ENCODE measurements at places on chromosomes 7 and 10.

GRCh38 chr7:107538001-107538400, 25.7 kb downstream of the COG5 start:
- DNase-seq: no peak

- no peak for DNase-seq
Observed at GRCh38 chr7:98091523-98091922, 15.1 kb upstream of the LMTK2 start.

DNA sequence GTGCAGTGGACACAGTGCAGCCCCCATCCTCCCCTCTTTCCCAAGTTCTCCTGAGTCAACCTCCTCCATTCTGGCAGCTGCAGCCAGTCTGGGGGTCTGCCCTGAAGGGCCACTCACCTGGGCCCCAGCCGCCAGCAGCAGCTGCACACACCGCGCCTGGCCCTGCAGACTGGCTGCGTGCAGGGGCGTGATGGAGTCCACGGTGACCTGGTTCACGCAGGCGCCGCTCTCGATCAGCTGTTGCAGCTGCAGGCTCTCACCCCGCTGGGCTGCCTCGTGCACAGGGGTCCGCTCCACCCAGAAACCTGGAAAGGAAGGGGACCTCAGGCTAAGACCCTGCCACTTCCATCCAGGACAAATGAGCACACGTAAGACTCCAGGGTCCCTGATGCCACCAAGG, 13.6 kb downstream of the ASB13 start:
- DNase-seq: no peak

DNA sequence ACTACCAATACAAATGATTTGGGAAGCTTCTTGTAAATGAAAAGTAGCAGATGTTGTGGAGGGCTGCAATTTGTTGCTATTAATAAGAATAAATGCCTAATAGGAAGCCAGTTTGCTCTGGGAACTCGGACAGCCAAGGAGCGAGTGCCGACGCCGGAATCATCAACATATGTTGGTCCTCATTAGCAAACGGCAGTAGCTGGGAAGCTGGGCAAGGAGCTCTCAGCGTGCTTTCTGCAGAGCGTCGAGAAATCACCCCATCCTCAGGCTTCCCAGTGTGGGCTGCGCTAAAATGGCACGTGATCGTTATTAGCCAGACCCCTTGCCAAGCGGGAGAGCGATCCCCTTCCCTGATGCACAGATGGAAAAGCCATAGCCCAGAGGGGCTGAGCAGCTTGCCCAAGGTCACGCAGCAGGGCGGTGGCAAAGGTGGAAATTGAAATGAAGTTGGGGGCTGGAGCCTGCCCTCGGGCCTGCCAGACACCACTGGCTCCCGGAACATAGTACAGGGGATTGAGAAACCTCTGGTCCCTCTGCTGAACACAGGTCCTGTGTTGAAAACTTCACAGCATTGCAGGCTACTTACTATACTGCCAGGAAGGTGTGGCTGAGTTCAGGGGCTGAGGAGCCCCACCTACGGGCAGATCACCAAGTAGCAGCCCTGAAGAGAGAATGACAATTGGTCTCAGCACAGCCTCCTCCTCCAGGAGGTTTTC, 326.9 kb downstream of the PLXNA4 start:
- no peak for DNase-seq

DNA sequence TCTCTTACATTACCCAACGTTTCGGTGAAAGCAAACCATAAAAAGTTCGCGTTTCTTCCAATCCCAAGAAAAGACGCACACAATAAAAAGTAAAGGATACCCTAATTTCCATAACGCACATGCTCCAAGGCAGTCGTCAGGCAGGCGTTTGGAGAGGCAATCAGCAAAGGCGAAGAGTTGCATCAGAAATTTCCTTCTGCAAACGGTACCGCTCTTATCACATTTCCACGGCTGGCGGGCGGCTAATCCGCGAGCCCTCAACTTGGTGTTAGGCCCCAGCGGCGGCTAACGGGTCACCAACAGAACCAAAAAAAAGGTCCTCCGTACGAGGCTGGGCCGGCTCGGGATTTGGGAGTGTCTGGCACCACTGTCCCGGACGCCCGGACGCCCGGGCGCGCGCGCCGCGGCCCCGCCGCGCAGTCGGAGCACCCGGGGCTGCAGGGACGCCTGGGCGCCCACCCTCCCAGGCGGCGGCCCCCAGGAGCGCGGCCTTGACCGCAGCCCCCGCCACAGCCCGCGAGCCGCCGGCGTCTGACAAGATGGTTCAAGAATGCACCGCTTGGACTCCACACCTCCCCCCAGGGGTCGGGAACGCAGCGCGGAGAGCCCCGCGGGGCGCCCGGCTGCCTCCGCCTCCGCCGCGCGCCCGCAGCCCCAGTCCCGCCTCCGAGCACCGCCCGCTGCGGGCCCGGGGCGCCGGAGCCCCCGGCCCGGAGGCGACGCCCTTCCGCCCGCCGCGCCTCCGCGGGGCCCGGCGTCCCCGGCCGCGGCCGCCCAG, 9.8 kb upstream of the GRB10 start:
- no peak for DNase-seq

DNA sequence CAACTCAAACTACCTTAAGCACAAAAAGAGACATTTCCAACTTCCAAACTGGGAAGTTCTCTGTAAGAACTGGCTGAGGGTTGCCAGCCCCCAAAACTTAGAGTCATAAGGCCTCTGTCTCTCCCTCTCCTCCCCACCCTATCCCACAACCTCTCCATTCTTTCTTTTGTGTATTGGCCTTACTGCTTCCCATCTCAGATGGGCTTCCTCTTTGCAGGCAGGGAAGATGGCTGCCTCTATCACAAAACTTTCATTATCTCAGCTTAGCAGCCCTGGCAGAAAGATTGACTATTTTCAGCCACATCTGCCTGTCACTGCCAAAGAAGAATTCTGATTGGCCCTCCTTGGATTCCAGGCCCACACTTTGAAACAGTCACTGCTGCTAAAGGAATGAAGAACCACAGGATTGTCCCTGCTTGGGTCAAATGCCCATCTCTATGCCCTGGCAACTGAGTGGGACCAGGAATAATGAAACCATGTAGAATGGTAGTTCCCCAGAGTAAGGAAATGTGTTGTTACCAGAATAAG, 58.0 kb upstream of the PRKAR2B start:
- no peak for DNase-seq

DNA sequence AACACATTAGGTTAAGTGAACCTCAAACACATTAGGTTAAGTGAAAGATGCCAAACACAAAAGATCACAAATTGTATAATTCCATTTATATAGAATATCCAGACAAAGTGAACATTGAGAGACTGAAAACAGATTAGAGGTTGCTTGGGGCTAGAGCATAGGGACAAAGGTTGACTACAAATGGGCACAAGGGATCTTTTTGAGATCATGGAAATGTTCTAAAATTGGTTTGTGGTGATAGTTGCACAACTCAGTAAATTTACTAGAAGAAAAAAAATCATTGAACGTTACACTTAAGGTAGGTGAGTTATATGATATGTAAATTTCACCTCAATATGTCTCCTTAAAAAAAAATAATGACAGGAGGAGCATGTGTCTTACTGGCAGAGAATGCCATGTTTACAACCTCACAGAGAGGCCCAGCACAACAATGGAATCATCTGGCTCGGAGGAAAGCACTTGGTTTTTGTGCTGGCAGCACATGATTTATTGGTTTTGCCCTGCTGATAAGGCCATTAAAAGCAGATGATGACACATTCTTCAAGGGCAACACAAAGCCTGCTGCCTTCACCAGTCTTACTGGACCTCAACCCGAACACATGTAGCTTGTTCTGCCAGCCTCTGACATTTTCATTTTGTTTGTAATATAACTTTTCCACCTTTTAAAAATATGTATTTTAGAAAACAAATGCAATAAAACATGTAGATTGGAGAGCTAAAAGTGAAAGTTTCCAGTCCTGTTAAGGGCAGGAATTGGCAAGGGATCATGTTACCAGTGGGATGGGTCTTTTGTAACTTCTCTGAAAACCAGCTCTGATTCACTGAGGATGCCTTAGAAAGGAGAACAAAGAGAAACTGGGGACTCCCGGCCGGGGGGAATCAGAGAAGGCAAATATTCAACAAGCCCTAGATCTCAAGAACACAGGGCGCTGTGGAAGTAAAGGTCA, 11.9 kb upstream of the LMOD2 start:
- no peak for DNase-seq

GRCh38 chr7:156927571-156928405, 21.7 kb upstream of the NOM1 start:
- DNase-seq: no peak

GRCh38 chr7:10181996-10182395, 791.7 kb upstream of the PHF14 start:
- no peak for DNase-seq

DNA sequence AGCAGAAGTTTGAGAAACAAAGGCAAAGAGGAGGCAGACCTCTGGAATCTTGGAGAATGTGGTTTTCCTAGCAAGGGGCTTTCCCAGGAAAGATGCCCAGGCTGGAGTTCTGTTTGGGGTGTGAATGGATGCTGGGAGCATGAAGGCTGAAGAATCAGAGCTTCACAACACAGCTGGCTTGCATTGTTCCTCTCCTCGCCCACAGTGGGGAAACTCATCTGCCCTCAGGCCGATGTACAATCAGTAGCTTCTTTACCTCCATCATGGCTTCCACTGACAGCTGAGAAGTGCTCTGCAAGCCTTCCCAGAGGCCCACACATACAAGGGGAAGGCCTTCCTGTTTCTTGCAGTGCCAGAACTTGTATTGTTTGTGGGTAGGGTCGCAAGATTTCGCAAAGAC, 90.8 kb upstream of the HECTD2 start:
- no peak for DNase-seq

GRCh38 chr10:121084675-121085070, 233.5 kb downstream of the WDR11 start:
- DNase-seq: no peak

DNA sequence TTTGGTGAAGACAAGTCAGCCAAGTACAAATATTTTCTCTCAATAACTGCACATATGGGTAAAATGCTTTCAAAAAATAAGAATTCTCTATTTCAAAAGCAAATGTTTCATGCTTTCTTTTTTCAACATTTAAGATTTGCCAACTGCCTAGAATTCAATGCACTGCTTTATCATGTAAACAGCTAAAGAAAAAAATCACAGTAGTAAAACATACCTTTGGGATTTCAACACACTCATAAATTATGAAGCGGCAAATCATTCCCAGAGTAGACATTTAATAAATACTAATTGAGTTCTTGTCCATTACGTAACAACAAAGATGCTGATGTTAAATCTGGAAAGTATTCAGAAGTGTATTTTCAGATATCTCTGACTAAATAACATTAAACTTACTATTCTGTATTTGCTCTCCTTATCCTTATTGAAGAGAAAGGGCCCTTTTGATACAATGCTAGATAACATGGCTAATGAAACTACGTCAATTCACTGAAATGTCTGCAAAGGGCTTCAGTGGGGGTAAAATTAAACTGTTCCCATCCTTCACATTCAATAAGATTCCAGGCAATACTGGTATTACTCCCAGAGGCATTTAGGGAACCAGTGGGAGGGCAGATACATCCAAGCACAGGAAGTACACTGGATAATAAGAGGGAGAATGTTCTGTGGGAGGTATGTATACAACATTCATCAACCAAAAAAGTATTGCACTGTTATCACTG, 13.9 kb downstream of the NAPEPLD start:
- DNase-seq: no peak

GRCh38 chr7:41925946-41926345, 223.1 kb upstream of the INHBA start:
- DNase-seq: no peak

Data from AG04449 (cell line).